ENCODE measurements at places on chromosomes 13 and 19.

GRCh38 chr13:41568143-41568971 is 111.0 kb downstream of the RGCC start:
- DNase-seq = no peak

- DNase-seq = no peak
Measured at GRCh38 chr19:51803967-51804366, 9.0 kb downstream of the FPR3 start.

GRCh38 chr19:46730595-46730994 is 13.7 kb upstream of the PRKD2 start:
- DNase-seq = no peak

GRCh38 chr19:41245843-41246242 is 18.3 kb upstream of the HNRNPUL1 start:
- DNase-seq = no peak

- no peak for DNase-seq
Measured at GRCh38 chr19:5652261-5652660, 28.1 kb downstream of the MICOS13 start.

DNA sequence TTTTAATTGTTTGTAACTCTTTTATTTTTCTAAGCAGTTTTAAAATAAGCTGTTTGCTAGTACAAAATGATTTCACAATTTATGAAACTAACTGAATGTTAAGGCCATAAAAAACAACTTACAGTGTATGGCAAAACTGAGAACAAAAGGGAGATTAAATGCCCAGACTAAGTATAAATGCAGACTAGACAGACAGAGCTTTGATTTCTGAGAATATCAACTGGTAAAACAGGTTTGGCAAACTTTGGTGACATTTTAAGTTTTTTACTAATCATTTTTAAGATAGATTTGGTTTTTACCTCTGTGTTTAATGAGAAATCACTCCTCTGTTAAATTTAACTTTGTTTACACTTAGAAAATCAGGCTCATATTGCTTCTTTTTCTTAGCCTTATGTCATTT is 127.5 kb upstream of the KLF5 start:
- DNase-seq = no peak

GRCh38 chr13:40187841-40188591 is 478.4 kb downstream of the FOXO1 start:
- peak; percentile 37 for DNase-seq

DNA sequence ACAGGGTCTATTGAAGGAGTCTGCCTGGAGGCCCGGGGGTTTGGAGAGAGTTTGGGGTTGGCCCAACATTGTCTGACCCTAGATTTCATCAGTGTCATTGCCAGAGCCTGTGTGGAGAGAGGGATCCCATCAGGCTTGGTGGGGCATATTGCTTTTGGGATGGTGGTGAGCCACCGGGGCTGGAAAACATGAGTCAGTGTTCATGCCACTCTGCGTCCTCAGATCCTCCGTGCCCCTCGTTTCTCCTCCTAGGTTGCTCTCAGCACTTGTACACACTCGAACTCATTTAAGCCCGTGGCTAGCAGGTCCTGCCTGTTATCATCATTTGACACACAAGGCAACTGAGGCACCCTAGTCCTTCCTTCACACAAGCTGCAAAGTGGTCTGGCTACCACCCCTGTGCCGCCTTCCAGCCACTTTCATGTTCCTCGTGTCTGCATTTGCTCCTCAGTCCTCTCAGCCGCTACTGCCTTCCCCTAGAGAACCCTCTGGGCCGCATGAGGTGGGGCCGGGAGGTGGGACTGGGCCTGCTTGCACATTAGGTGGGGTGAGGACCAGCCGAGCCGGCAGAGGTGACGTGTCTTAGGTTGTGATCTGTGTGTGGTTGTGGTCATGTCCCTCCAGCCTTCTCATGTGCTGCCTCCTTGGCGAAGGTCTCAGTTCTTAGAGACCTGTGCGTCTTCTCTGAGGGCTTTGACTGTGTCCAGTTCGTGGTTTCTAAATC is 3.6 kb downstream of the NACC1 start:
- no peak for DNase-seq

GRCh38 chr19:41705393-41706174 is 2.8 kb upstream of the CEACAM5 start:
- DNase-seq = no peak

DNA sequence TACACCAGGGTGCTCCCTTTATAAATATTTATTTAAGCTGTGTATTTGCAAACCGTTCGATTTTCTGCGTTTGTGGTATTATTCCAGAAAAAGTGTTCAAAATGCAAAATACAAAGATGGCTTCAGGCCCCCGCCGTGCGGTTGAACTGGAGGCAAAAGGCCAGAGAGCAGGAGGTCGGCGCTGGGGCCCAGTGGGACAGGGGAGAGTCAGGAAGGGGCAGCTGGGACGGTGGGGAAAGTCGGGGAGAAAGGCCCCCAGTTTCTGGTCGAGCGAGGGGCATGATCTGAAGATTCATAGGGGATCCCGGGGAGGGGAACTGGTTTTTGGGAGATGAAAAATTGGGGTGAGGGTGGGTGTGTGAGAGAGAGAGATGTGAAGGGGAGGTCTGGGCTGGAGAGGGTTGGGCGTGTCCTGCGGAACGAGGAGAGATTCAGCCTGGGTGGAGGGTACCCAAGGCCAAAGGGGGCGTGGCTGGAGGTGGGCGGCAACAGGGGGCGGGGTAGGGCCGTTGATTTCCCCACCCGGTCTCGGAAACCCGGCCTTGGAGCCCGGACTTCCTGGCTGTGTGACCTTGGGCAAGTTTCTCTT is 678 bp downstream of the ISOC2 start:
- peak; percentile 94 for DNase-seq

DNA sequence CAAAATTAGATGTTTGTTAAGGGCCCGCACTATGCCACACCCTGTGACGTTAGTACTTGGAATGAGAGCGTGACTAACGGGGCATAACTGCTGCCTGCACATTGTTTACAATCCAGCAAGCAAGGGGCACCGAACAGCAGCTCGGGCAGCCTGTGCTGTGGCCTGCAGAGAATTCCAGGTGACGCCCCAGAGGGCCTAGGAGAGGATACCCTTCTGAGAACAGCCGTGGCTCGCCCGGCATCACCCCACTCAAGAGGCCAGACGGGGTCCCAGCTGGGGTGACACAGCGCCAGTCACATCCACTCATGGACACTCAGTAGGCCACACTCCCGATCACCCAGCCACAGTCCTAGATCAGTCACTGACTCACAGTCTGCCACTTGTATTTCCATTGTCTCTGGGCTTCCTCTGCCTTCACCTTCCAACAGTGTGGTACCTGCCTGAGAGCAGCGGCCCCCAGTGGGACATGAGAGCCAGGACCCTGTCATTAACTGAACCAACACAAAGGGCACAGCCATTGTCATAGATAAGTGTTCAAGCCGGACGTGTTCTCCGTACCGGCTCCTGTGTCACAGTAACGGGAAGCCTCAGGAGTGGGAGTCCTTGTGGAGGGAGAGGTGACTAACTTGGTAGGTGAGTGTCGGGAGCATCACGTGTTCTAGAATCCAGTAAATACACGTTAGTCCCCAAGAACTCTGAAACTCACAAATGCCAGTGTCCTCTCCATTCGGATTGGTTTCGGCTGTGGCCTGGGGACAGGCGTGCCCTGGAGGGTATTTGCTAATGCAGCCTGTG is 7.5 kb downstream of the ZNF331 start:
- DNase-seq = peak; percentile 70

DNA sequence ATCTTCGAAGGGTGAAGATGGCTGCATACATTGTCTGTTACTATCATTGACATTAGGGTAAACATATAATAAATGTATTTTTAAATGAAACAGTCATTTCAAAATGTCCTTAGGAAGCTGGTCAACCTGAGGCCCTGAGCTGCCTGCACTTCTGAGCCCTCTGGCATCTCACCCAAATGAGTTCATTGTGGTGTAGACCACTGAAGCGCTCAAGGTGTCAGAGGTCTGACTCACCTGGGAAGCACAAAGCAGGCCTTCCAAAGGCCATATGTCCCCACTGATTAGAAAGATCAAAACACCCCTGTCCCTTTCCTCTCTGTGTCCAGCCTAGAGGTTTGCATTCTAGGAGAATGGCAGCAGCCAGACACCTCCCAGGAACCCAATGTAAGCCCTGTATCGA is 59.6 kb downstream of the COL4A2 start:
- DNase-seq = no peak

GRCh38 chr13:21719463-21719862 is 48.6 kb downstream of the FGF9 start:
- DNase-seq = no peak

GRCh38 chr13:102846261-102847015 is 606 bp downstream of the ERCC5 start:
- peak; percentile 43 for DNase-seq

DNA sequence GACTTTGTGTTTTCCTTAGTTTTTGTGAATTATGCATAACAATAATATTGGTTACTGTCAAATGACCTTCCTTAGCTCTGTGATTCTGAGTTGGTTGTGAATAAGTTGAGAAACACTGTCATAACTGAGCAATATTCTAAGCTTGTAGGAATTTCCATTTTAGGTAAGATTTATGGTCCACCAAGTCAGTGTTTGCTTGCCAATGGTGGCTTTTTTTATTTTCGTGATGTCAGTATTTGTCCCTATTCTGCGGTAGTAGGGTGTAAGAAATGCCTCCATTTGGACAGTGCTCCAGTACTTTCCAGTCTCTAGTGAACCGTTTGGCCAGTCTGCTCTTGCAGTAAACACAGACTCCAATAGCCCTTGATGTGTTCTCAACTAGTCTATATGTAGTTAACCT is 94.7 kb downstream of the FRY start:
- no peak for DNase-seq

GRCh38 chr13:50238922-50239321 is 223.7 kb downstream of the KCNRG start:
- DNase-seq = no peak

DNA sequence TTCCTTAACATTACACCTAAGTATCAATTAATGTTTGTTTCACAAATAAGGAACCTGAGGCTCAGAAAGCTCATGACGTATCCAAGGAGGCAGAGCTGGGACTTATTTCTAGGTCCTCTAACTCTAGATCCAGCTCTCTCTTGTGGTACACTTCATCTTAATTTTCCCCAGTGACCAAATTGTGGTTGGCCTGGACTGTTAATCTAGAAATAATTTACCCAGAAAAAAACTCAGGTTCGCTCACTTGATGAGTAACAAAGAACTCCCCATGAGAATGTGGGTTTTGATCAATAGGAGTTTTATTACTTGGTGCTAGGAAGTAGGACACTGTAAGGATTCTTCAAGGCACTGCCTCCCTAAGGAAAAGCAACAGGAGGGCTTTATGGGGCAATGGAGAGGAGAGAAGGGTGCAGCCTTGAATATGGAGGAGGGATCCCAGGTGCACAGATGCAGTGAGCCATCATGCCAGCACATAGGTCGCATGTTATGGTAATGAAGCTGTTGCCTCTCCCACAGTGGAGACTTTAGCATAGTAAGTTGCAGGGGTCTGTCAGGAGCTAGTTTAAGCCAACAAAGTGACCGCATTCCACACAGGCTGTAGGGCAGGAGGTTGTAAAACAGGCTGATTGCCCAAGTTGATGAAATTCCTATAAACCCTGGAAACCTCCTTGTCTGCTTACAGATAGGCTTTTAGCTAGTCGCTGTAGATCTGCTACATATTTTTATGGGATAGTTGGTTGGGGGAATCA is 14.7 kb downstream of the RAP2A start:
- DNase-seq = no peak
